Esophagus squamous epithelium (tissue), 5 donors: ENCODE measurements at places on chromosomes 4 and X. TPM values are rescaled to one million over a fixed set of nuclear protein-coding genes. Genes with fewer than 3 reads are reported as not detected.

- no peaks in the 10 kb centered on the region for H3K36me3 ChIP-seq
- DNase-seq, result no peak
- no peak overlapping the region for H3K4me3 ChIP-seq
- H3K4me1 ChIP-seq, result no peaks in the 10 kb centered on the region
- no peaks in the 10 kb centered on the region for H3K27me3 ChIP-seq
- no peak overlapping the region for H3K27ac ChIP-seq
Measured at GRCh38 chr4:95095348-95095974, 337.7 kb downstream of the BMPR1B start.

DNA sequence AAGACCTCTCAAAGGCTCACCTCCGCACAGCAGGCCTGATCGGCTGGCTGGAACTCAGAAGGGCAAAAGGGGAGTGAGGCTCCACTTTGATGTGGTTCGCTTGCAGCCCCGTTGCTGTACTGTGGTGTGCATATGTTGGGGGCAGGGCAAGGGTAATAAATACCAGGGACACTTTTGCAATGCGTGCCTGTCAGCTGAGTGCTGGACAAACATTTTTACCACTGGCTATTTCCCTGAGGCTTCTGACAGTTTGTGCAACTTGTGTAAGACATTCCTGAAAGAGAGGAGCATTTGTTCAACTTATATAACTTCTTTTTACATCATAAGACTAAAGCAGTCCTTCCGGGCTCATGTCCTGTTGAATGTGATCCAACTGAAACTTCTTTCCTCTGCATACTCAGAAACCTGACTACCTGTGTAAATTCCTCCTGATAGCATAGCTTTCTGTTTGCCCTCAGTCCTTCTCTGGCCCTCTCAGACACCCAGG, 82.3 kb downstream of the SPRY1 start:
- no peaks in the 10 kb centered on the region for H3K27me3 ChIP-seq
- no peaks in the 10 kb centered on the region for H3K4me1 ChIP-seq
- H3K4me3 ChIP-seq, result no peak overlapping the region
- DNase-seq, result no peak
- no peaks in the 10 kb centered on the region for H3K36me3 ChIP-seq

The USP26 gene
- not detected for total RNA-seq

DNA sequence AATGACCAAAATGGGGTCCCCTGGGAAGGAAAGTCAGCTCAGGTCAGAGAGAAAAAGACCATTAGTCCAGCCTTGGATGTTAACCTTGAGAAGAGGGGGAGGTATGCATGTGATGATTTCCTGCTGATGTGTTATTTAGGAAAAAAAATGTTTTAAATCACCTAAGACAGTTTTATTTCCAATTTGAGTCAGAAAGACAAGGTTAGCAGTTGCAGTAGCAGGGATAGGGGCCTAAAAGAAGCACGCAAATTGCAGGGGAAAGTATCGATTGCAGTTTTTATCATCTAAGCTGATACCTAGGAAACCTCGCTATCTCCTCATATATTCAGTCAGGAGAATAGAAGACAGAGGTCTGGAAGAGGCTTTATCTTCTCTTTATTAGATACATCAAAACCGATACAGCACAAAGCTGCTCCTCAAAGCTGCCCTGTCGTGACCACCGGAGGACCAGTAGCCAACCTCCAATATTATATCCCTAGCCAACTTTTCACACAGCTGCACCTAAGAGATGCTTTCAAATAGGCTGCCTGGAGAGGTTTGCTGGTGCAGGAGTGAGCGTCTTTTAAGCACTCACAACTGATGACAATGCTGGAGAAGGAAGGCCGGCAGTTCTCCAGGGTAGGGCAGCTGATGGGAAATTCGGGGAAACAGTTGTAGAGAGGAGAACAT, 289.4 kb downstream of the INPP4B start:
- no peaks in the 10 kb centered on the region for H3K4me1 ChIP-seq
- H3K27me3 ChIP-seq, result no peaks in the 10 kb centered on the region
- no peaks in the 10 kb centered on the region for H3K36me3 ChIP-seq
- H3K27ac ChIP-seq, result no peak overlapping the region

GRCh38 chrX:52341493-52341892, 27.3 kb upstream of the XAGE2 start:
- no peak overlapping the region for H3K4me3 ChIP-seq
- DNase-seq, result no peak
- no peaks in the 10 kb centered on the region for H3K27me3 ChIP-seq
- no peaks in the 10 kb centered on the region for H3K36me3 ChIP-seq
- H3K27ac ChIP-seq, result no peak overlapping the region

DNA sequence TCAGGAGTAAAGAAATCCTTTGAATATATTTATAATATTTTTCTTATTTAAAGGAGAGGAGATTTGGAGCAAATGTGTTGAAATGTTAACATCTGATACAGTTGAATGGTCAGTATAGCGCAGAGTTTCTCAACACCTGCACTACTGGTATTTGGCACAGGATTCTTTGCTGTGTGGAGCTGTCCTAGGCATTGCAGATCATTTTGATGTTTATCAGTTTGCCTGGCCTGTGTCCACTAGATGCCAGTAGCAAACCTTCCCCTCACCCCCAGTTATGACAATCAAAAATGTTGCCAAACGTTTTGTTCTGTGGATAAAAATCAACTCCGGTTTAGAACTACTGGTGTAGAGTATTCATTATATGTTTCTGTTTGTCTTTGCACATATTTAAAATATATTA, 765.3 kb upstream of the SLIT2 start:
- no peaks in the 10 kb centered on the region for H3K27me3 ChIP-seq
- H3K4me1 ChIP-seq, result no peaks in the 10 kb centered on the region
- DNase-seq, result no peak

The SPANXD gene
- not detected for total RNA-seq

- no peak for DNase-seq
- H3K36me3 ChIP-seq, result no peaks in the 10 kb centered on the region
- H3K27me3 ChIP-seq, result no peaks in the 10 kb centered on the region
Measured at GRCh38 chrX:63581398-63581797, 203.6 kb downstream of the ARHGEF9 start.

The LRAT gene
- total RNA-seq, result 0.19 TPM

The MTNR1A gene
- not detected for total RNA-seq

The PIN4 gene
- 13.2 TPM for total RNA-seq

GRCh38 chr4:150126201-150126863, 48.1 kb downstream of the DCLK2 start:
- peaks cover 9% of the 10 kb centered on the region for H3K4me1 ChIP-seq
- no peak for DNase-seq
- H3K4me3 ChIP-seq, result no peak overlapping the region

- H3K4me3 ChIP-seq, result no peak overlapping the region
- H3K4me1 ChIP-seq, result no peaks in the 10 kb centered on the region
- peak overlapping the region; percentile 69 for H3K27ac ChIP-seq
- no peaks in the 10 kb centered on the region for H3K27me3 ChIP-seq
- no peak for DNase-seq
- H3K36me3 ChIP-seq, result no peaks in the 10 kb centered on the region
Measured at GRCh38 chrX:96563646-96564045, 121.0 kb upstream of the DIAPH2 start.

DNA sequence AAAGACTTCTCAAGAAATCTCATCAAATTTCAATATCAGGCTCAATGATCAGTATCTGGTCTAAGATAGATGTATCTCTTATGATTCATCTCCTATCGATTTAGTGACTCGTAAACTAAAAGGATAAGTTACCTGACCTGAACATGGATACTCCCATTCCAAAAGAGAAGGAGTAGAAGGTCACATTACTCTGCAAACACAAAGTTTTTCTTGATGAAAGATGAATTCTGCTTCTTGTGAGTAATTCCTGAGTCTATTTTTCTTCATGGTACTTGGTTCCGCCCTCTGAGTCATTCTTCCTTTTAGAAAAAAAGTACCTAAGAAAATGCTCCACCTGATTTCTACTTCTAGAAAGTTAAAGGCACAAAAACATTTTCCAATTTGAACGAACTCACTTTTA, 223.1 kb upstream of the SLIT2 start:
- H3K36me3 ChIP-seq, result no peaks in the 10 kb centered on the region
- no peak overlapping the region for H3K4me3 ChIP-seq
- H3K27me3 ChIP-seq, result no peaks in the 10 kb centered on the region
- H3K4me1 ChIP-seq, result no peaks in the 10 kb centered on the region
- H3K27ac ChIP-seq, result no peak overlapping the region

DNA sequence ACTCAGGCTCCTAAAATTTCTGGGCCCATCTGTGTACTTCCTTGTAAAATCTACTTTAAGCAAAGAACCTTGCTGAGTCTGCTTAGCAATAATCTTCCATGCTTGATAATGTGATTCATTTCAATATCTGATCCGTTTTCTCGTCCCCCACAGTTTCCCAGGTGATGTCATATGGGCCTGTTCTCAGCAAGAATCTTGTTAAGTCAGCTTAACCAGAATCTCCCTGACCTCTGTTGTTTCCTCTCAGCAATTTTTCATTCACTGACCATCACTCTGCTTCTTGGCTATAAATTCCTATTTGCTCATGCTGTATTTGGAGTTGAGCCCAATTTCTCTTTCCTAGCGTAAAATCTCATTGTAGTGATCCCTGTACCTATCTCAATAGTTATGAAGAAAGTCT, 13.9 kb downstream of the CSN2 start:
- no peak overlapping the region for H3K27ac ChIP-seq
- no peak for DNase-seq
- no peaks in the 10 kb centered on the region for H3K4me1 ChIP-seq
- H3K27me3 ChIP-seq, result no peaks in the 10 kb centered on the region
- H3K4me3 ChIP-seq, result no peak overlapping the region

The DGKK gene
- not detected for total RNA-seq

GRCh38 chr4:158442736-158443135, 78.9 kb upstream of the RXFP1 start:
- DNase-seq, result no peak
- H3K27me3 ChIP-seq, result no peaks in the 10 kb centered on the region
- H3K36me3 ChIP-seq, result no peaks in the 10 kb centered on the region
- H3K4me3 ChIP-seq, result no peak overlapping the region
- H3K4me1 ChIP-seq, result no peaks in the 10 kb centered on the region

The UGT2A2 gene
- total RNA-seq, result not detected

DNA sequence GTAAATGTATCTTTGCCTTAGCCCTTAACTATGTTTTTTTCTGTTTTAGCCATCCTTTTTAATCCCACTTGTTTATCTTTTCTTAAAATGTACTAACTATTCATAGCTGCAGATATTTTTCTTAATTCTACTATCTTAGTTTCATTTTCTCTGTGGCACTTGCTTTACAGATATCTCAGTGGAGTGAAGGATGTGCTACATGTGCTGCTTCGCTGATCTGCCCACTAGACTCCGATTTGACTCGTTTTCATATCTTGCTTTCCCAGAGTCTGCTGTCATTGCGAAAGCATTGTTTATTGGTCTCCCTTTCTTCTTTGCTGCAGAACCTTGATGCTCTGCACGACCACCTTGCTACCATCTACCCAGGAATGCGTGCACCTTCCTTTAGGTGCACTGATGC, 30.6 kb downstream of the GUCY1B1 start:
- H3K27me3 ChIP-seq, result no peaks in the 10 kb centered on the region
- no peak overlapping the region for H3K4me3 ChIP-seq
- no peaks in the 10 kb centered on the region for H3K36me3 ChIP-seq
- no peak for DNase-seq

DNA sequence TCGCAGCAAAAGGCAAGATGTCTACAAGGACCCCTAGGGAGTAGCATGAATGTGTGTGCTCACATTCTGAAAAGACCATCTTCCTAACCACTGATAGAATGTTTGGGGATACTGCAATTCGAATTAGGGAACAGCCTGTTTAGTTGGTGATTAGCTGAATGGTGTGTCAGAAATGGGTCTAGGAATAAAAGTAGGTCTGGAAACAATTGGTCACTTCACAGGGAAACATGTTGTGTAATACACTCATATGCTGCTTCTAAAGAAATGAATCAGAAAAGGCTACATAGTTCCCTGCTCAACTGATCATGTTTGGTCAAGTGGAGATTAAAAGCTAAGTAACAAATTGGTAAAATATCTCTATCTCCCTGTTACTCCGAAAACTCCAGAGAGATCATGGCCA, 2362.4 kb upstream of the TENM3 start:
- no peak overlapping the region for H3K27ac ChIP-seq
- no peaks in the 10 kb centered on the region for H3K36me3 ChIP-seq
- no peak overlapping the region for H3K4me3 ChIP-seq
- no peak for DNase-seq

DNA sequence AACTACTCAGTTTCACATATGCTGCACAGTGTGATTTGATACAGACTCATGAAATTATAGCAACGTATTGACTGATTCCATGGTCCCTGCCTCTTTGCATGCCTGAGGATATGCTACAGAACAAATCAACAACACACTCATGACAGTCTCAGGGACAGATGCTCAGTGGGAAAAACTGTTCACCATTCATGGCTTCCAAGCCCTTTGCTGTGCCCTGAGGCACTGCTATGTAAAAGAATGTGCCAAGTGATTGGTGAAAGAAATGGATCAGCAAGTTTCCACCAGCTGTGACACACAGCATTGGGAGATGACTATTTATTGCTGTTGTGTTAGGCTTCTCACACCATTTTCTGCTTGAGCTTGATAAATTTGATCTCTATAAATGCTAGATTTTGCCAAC, 825.6 kb upstream of the INTU start:
- no peak overlapping the region for H3K27ac ChIP-seq

The LONRF3 gene
- total RNA-seq, result 0.27 TPM

GRCh38 chrX:92260102-92260501, 480.9 kb downstream of the PCDH11X start:
- no peak overlapping the region for H3K4me3 ChIP-seq
- H3K27me3 ChIP-seq, result no peaks in the 10 kb centered on the region
- H3K4me1 ChIP-seq, result no peaks in the 10 kb centered on the region
- no peak for DNase-seq
- no peak overlapping the region for H3K27ac ChIP-seq
- H3K36me3 ChIP-seq, result no peaks in the 10 kb centered on the region

The CT45A9 gene
- not detected for total RNA-seq

The GAGE12H gene
- not detected for total RNA-seq

The JAKMIP1 gene
- total RNA-seq, result 1.1 TPM
